Stimulated activated CD4-positive, alpha-beta T cell treated with anti-CD3 and anti-CD28 coated beads, Interleukin-15, amount 100 ng/mL, for 24 hours (primary cell): ENCODE measurements at places on chromosomes 4 and X.

DNA sequence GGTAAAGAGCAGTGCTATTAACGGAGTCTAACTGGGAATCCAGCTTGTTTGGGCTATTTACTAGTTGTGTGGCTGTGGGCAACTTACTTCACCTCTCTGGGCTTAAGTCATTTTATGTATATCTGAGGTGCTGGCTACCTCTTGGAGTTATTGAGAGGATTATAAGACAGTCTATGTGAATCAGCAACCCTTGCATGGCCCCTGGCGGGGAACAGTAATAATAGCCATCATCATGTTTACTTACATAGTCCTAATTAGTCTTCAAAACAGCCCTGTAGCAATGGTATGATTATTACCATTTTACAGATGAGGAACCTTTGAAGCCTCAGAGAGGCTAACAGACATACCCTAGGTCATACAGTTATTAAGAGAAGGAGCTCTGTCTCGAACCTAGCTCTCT, 1.5 kb downstream of the HPRT1 start:
- no peak for DNase-seq

DNA sequence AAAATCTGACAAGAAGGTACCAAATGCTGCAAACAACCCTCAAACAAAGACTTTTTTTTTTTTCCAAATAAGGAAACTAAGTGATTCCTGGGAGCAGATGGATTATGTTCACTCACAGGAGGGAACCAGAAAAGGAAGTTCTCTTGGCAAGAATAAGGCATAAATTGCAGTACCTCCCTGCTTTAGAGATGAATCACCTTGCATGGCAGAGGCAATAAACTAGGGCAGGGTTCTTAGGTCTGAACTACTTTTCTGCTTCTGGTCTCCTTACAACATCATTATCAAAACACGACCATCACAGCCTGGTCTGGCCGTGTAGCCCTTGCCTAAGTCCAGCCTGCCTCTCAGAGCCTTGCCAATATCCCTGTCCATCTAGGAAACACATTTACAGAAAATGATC, 6.3 kb downstream of the TMEM31 start:
- no peak for DNase-seq

DNA sequence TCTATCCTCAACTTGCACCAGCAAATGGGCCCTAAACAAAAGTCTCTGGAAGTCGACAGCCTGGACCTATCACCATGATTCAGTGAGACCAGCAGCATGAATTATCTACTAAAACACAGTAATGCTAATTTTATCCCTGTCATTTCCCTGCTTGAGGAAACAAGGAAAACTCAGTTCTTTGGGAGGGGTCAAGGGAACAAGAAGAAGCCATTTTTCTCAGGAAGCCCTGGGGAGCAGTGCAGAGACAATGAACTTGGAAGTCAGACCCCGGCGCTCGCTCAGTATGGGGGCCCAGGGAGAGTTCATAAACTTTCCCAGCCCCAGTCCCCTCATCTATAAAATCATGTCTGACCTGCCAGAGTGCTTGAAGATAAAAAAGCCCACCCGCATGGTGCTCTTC, 50.4 kb downstream of the DCTD start:
- DNase-seq = no peak

GRCh38 chr4:777520-778262, 48.2 kb downstream of the CPLX1 start:
- DNase-seq = no peak

- no peak for DNase-seq
These were observed 24.3 kb downstream of the NOP14 start for GRCh38 chr4:2938906-2939305.

DNA sequence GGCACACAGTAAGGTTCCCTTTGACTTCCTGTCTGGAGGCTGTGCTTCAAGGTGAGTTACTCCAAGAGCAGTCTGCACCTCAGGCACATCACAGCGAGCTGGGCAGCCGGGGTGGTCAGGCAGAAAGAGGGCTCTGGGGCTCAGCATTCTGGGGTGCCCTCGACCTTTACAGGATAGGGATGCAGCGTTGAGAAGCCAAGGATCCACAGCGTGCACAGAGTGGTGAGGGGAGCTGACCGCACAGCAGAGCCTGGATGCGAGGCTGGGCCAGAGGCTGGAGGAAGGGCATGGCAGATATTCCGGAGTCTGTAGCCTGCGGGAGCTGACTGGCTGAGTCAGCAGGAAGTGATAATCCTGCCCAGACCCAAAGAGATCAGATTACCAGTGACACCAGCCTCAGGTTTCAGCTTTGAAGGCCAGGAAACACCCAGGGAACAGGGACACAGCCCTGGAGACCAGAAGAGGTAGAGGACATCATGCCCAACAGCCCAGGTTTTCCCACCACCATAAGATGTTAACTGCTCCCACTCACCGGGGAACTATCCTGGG, 38.4 kb upstream of the PDLIM3 start:
- no peak for DNase-seq

- DNase-seq = no peak
These were observed 219.3 kb upstream of the LDB2 start for GRCh38 chr4:17117746-17118145.

GRCh38 chrX:127112726-127113125, 293.2 kb downstream of the PRR32 start:
- no peak for DNase-seq

- no peak for DNase-seq
These were observed 134.1 kb downstream of the PJA1 start for GRCh38 chrX:69031181-69031580.

DNA sequence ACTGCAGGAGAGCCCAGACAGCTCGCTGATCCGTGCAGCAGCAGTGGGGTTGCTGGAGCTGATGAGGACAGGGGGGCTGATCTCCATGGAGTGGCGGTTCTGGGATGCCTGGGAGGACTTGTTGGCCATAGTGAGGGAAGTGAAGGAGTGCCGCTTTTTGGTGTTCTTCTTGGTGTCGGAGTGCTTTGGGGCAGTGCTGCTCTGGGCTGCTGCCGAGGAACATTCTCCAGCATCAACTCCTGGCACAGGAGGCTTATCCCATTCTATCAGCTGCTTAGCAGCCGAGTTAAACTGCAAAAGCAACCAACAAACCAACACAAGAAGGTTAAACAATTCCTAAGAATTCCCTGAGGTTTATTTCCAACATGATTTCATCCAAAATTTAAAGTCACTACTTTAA, 126.3 kb upstream of the CBR4 start:
- DNase-seq = no peak

GRCh38 chr4:174038481-174038880, 245.0 kb downstream of the FBXO8 start:
- no peak for DNase-seq

DNA sequence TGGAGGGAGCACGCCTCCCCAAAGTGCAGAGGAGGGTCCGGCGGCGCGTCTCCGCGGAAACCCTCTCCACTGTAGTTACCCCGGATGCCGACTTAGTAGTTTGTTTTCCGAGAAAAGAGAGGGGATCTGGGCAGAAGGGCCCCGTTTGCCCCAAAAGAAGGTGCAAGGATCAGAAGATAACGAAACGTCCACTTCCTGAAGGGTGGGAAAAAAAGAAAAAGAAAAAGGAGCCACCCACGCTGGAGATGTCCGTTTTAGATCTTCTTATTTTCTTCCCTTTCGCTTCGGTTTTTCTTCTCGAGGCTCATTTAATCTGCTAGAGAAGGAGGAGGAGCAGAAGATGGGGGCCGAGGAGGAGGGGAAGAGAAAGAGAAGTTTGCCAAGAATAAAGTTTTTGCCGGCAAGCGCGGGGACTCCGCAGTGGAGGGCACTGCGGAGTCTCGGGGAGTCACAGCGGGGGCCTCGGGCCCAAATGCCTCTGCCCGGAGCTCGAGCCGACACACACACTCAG, 517 bp downstream of the LEF1 start:
- peak; percentile 55 for DNase-seq

DNA sequence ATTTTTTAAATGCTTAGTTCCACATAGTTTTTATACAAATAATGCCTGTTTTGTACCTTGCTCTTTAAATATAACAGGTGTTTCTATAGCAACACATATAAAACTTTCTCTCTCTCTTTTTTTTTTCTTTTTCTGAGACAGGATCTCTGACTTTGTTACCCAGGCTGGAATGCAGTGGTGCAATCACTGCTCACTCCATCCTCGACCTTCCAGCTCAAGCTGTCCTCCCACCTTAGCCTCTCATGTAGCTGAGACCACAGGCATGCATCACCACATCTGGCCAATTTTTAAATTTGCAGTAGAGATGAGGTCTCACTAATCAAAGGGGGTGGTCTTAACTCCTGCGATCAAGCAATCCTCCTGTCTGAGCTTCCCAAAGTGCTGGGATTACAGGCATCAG, 18.3 kb upstream of the SULT1E1 start:
- no peak for DNase-seq

DNA sequence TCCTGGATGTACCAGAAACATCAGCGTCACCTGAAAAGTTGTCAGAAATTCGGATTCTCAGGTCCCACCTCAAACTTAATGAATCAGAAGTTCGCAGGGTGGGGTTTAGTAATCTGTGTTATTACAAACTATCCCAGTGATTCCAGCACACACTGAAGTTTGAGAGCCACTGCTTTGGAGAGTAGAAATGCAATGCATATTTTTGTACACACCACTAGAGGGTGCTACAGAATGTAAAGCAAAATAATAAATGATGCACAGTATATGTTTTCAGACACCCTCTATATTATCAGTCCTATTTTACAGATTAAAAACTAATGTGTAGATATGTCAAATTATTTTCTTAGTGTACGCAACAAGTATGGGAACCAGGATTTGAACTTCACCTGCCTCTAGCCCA, 2.4 kb upstream of the MORF4L2 start:
- DNase-seq = no peak

DNA sequence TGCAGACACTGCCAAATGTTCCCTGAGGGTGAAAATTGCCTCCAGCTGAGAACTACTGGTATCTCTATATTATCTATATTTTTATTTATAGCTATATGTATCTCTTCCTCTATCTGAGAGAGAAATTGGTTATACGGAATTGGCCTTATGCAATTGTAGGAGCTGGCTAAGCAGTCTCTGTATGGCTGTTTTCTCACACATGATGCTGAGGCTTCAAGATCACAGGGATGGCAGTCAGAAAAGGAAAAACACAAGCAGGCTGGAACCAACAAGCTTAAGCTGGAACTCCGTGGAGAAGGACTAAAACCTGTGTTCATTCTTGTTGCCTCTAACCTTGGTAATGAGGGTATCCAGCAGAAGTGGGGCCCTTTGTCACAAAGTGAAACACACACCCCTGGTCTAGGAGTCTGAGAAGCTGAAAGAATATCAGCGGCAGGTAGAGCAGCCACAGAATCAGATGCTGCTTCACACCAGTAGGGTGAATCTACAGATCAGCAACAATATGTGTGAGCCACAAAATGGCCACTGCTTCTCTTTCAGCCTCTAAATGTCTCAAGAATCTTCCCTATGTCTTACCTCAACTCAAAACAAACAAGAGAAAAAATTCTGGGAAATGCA, 166.5 kb upstream of the PPP1R2C start:
- DNase-seq = no peak

DNA sequence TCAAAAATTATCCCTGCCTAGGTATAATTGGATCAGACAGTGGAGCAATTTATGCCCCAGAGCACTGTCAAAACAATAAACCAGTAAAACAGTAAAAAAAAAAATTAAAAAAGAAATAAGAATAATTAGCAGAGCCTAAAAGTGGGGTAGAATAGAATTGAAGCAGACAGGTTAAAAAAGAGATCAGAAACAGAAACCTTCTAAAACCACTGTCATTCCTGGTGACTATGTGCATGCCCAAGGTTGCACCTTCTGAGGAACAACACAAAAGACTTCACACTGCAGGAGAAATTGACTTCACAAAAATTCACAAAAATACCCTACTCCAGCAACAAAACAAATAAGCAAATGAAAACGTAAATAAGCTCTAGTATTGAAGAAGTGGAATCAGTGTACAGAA, 168.6 kb downstream of the SPANXA1 start:
- no peak for DNase-seq

DNA sequence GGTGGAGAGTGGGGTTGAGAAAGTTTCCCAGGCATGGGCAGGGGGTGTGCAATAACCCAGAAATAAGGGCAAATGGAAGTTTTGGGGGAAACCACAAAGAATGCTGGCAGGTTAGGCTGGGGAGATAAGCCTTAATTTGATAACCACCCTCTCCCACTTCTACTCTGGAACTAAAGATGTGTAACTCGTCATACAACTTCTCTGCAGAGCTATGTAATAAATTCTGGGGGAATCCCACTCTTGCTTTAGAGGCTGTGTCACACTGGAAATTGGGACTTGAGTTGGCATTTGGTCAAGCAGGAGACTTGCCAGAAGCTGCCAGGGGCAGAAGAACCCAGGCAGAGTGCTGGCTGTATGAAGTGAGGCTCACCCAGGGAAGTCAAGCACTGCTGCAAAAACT, 170.9 kb upstream of the CPEB2 start:
- no peak for DNase-seq

- DNase-seq = no peak
These were observed 143.8 kb downstream of the ANAPC10 start for GRCh38 chr4:144954230-144954629.

DNA sequence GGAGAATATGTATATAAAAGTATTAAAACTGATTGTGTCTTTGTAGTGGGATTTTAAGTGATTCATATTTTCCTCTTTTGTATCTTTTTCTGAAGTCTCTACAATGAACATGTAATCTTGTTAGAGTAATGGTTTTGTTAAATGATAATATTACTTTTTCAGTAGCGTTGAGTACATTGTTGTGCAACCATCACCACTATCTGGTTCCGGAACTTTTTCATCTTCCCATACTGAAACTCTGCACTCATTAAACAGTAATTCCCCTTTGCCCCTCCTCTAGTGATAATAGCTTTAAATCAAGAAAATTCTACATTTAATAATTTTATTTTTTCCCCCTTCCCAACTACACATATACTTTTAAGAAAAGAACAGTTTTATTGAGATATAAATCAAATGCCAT, 23.3 kb downstream of the SHROOM3 start:
- DNase-seq = no peak

DNA sequence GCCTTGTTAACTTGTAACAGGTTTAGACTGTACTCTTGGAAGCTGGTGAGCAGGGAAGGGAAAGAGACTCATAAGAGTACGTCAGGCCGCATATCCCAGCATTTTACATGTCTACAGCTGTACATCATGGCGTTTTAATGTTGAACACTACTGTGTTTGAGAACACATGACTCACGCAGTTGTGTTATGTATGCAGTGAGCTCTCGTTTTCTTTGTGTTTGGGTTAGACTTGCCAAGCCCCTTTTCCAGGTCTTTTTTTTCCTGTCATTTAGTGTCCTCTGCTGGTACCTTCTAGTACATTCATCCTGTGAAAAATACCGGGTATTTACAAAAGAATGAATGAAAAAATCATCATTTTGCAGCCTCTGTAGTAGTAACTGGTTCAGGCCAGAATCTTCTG, 35.3 kb downstream of the SMS start:
- no peak for DNase-seq

- DNase-seq = no peak
These were observed 67.7 kb upstream of the ZXDA start for GRCh38 chrX:57977992-57978391.
